ENCODE measurements at places on chromosomes 5 and 9. TPM values are rescaled to one million over a fixed set of nuclear protein-coding genes. Genes with fewer than 3 reads are reported as not detected.

Gene PCDH1
- total RNA-seq: 0.29 TPM

Gene WNK2
- total RNA-seq: not detected

Gene ZNF879
- total RNA-seq: 6.2 TPM

Gene TPPP
- total RNA-seq: not detected

Gene PCDHB15
- 1.1 TPM for total RNA-seq

Gene PIP5KL1
- total RNA-seq: 3.5 TPM

Gene SEC61B
- 84.0 TPM for total RNA-seq

Gene TMEM8B
- total RNA-seq: 2.1 TPM

Gene CTNND2
- not detected for total RNA-seq

Gene CAMSAP1
- 26.1 TPM for total RNA-seq

Gene DHFR
- 15.2 TPM for total RNA-seq

Gene GGTA1
- not detected for total RNA-seq

Gene SUSD3
- 0.36 TPM for total RNA-seq

Gene ERAP2
- 5.6 TPM for total RNA-seq

Gene RAD50
- 39.4 TPM for total RNA-seq

Gene MCIDAS
- total RNA-seq: 0.29 TPM

Gene ZNF354C
- 7.6 TPM for total RNA-seq

Gene GAS1
- 107 TPM for total RNA-seq

Gene CNTNAP3
- total RNA-seq: 1.4 TPM

Gene PCDHA9
- 0.29 TPM for total RNA-seq

Gene RORB
- total RNA-seq: 0.36 TPM

Gene IFNA2
- not detected for total RNA-seq

Gene PPP2R2B
- total RNA-seq: under 0.01 TPM

Gene MEF2C
- total RNA-seq: 9.4 TPM

Gene SPINK1
- not detected for total RNA-seq

Gene ABHD17B
- total RNA-seq: 21.4 TPM

Gene PDZD2
- total RNA-seq: 0.29 TPM

Gene NACC2
- 25.3 TPM for total RNA-seq

Gene ARID3C
- not detected for total RNA-seq

Gene PCDHB2
- 1.4 TPM for total RNA-seq

Gene LVRN
- under 0.01 TPM for total RNA-seq

Gene CDX1
- 0.36 TPM for total RNA-seq

Gene FAT2
- 0.59 TPM for total RNA-seq

Gene SHLD3
- 4.4 TPM for total RNA-seq

Gene SCGB3A2
- not detected for total RNA-seq

Gene ANKRD55
- not detected for total RNA-seq

Gene FAM81B
- total RNA-seq: not detected

Gene TMEM252
- not detected for total RNA-seq

Gene SLCO6A1
- total RNA-seq: not detected

Gene RLN1
- total RNA-seq: not detected

Gene TLR4
- 46.7 TPM for total RNA-seq

Gene ANKS6
- 21.7 TPM for total RNA-seq

Gene KCNV2
- total RNA-seq: not detected

Gene PROB1
- total RNA-seq: 1.2 TPM

Gene NMUR2
- total RNA-seq: not detected

Gene FAM169A
- total RNA-seq: under 0.01 TPM

Gene HTR1A
- total RNA-seq: not detected

Gene CNTFR
- total RNA-seq: not detected

Gene UNC13B
- total RNA-seq: 24.8 TPM

Gene ROPN1L
- 0.59 TPM for total RNA-seq

Gene PLAC8L1
- not detected for total RNA-seq

Gene LURAP1L
- total RNA-seq: 88.3 TPM

Gene GOLPH3
- 88.7 TPM for total RNA-seq

Gene TAF1L
- total RNA-seq: not detected

Gene SH3GL2
- total RNA-seq: 0.29 TPM

Gene IL31RA
- not detected for total RNA-seq

Gene ADGRD2
- not detected for total RNA-seq

Gene CER1
- not detected for total RNA-seq

Gene SLC46A2
- total RNA-seq: under 0.01 TPM

Gene HSDL2
- 44.2 TPM for total RNA-seq
